ENCODE measurements at places on chromosomes 7 and 10.

- DNase-seq: peak; percentile 92
Observed at GRCh38 chr7:10802526-10802925, 171.1 kb upstream of the PHF14 start.

DNA sequence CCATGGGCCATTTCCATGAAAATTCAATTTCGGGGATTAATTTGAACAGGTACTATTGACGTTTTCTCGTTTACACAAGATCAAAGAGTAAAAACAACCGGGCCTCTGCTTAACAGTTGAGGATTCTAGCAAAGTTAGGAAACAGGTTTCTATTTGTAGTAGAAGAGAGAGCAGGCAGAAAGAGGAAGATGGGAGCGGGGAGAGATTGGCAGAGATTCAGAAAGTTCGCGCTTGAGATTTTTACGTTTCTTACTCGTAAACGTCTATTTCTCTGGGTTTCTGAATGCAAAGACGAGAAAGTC lies 571 bp upstream of the VWC2 start:
- DNase-seq: no peak

GRCh38 chr10:8590518-8590917 lies 536.0 kb downstream of the GATA3 start:
- no peak for DNase-seq

DNA sequence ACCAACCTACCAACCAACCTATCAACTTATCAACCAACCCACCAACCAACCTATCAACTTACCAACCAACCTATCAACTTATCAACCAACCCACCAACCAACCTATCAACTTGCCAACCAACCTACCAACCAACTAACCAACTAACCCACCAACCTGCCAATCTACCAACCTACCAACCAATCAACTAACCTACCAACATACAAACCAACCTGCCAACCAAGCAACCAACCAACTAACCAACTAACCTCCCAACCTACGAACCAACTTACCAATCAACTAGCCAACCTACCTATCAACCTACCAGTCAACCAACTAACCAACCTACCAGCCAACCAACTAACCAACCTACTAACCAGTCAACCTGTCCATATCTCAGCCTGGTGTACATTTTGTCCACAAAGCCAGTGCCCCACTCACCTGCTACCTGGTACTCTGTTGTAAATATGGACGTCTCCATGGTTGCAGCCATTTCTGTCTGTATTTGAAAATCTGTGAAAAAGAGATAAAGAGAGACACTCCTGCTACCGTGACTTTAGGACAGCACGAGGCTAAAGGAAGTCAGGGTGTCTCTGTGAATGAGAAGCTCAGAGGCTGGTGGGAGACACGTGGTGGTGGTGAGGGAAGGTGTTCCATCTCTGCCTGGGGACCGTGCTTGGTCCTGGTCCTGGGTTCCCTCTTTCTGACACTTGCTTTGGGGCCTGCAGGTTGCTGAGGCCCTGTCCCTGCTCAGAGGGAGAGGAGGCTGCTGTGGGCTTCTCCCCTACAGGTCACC lies 41.9 kb upstream of the IL15RA start:
- DNase-seq: no peak

GRCh38 chr10:28587270-28587969 lies 54.5 kb downstream of the WAC start:
- peak; percentile 44 for DNase-seq

DNA sequence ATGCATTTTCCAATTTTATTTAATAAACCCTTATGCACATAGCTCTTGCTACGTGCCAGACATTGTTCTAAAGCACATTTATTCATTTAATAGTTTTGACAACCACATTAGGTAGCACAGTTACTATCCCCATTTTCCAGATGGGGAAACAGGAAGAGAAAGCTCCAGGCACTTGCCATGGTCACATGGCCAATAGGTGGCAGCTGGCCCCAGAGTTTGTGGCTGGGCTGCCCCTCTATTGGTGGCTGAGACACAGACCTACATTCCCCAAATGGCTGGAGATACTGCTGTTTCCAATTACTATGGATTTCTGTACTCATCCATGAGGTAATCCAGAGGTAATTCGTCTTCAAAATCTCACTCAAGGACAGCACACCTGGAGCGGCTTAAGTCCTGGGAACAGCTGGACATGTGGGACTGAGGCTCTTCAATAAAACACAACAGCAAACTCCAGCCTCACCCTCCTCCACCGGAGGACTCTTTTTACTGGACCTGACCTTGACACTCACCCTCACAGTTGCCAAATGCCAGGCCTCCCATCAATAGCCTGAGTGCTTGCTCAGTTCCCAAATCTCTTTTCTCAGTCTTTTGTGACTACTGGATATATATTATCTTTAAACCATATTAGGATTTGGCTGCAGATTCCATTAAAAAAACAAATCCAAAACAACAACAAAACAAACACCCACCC lies 106.1 kb downstream of the CLEC2L start:
- DNase-seq: peak; percentile 21

- no peak for DNase-seq
Observed at GRCh38 chr10:77541944-77542343, 95.7 kb downstream of the KCNMA1 start.

DNA sequence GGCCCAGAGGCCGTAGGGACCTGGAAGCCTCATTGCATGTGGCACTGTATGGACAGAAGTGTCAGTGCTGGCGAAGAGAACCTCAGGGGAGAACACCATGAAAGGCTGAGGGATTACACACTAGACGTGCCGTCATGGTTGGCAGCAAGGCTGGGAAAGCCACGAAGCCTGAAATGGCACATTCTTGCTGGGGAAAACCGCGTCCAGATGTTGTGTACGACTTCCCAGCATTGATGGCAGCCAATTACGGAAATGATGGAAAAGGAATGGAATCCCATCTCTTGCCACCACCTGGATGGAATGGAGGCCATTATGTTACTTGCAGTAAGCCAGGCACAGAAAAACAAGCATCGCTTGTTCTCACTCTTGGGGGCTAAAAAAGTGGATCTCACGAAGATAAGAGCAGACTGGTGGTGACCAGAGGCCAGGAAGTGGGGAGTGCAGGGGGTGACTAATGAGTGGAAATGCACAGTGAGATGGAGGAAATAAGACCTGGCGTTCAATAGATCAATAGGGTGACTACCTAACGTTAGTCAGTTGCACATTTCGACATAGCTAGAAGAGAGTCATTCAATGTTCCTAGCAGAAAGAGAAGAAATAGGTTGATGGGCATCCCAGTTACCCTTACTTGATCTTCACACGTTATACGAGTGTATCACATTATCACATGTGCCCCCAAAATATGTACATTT lies 14.6 kb upstream of the PWWP2B start:
- peak; percentile 52 for DNase-seq

- DNase-seq: no peak
Observed at GRCh38 chr7:4131063-4131462, 551.0 kb upstream of the FOXK1 start.

GRCh38 chr10:47325303-47326291 lies 3.3 kb downstream of the GDF2 start:
- DNase-seq: no peak

- no peak for DNase-seq
Observed at GRCh38 chr7:52273685-52274610, 761.5 kb upstream of the POM121L12 start.

GRCh38 chr10:101055411-101055810 lies 6.4 kb upstream of the KAZALD1 start:
- DNase-seq: no peak

DNA sequence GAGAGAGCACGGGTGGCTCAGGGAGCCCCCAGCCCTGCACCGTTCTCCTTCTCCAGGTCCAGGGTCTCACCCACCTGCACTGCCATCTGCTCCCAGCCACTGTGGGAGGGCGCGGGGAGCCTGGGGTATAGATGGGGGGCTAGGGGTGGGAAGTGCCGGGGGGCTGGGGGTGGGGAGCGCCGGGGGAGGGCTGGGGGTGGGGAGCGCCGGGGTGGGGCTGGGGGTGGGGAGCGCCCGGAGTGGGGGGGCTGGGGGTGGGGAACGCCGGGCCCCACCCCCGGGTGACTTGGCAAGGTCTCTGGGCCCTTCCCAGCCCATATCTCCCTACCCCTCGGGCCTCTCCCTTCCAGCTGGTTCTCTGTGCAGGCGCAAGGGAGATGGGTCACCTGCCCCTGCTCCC lies at the start of gene GRIFIN:
GRIFIN (minus strand) TSS at position 101 of the 400 bp plus-strand sequence; CDS start at position 86, 15 bp downstream.
- no peak for DNase-seq

GRCh38 chr7:71480791-71481190 lies 348.8 kb downstream of the GALNT17 start:
- DNase-seq: no peak

- peak; percentile 47 for DNase-seq
Observed at GRCh38 chr10:132368881-132369635, 27.9 kb upstream of the PWWP2B start.

- DNase-seq: no peak
Observed at GRCh38 chr7:33706771-33707200, 198.6 kb upstream of the BMPER start.

DNA sequence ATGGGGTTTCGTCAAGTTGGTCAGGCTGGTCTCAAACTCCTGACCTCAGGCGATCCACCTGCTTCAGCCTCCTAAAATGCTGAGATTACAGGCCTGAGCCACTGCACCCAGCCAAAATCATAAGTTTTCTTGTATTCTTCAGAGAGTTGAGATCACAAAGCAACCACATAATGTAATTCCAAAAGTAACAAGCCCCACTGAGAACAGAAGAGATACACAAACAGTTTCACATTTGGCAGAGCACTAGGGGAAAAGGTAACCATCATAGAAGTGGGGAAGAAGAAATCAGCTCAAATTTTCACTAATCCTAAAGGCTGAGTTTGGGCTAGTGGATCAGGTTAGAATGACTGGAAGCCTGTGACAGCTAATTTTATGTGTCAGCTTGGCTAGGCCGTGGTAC lies 5.4 kb upstream of the CEP41 start:
- no peak for DNase-seq

GRCh38 chr7:17392846-17393245 lies 94.4 kb downstream of the AHR start:
- peak; percentile 91 for DNase-seq

DNA sequence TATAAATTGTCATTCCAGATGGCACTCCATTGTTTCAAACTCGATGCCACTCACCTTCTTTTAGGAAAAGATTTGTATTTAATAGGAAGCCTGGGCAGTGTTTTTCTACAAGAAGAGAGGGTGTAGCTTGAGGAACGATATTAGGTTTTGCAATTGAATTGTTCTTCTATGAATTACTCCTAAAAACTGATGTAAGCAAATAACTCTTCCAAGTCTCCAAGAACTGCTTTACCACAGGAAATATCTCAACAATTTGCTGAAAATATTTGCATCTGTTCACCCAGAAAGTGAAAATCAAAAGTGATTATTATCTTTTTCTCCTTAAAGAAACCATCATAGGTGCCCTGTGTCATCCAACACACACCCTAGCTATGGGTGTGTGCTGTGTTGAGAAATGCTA lies 261.3 kb upstream of the MEOX2 start:
- DNase-seq: peak; percentile 20

DNA sequence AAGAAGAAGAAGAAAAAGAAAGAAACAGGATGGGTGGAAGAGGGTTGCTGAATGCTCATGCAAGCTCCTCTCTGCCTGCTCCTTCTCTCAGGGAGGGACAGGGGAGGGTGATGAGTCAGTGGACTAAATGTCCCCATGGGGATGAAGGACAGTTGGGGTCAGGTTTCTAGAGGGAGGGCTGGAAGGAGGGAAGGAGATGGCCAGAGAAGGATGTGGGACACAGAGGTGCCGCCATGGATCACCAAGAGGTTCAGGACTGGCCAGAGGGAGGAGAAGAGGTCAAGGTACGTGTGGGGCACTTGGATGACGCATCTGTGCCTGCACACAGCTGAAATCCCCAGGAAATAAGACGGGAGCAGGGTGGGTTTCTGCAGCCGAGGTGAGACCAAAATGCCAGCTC lies 88.9 kb upstream of the GTF2I start:
- peak; percentile 21 for DNase-seq

- DNase-seq: no peak
Observed at GRCh38 chr7:134298902-134299683, 17.6 kb downstream of the SLC35B4 start.

- no peak for DNase-seq
Observed at GRCh38 chr7:22900784-22901183, 78.1 kb upstream of the TOMM7 start.

GRCh38 chr10:75234017-75234682 lies 1.6 kb downstream of the COMTD1 start:
- DNase-seq: peak; percentile 78

DNA sequence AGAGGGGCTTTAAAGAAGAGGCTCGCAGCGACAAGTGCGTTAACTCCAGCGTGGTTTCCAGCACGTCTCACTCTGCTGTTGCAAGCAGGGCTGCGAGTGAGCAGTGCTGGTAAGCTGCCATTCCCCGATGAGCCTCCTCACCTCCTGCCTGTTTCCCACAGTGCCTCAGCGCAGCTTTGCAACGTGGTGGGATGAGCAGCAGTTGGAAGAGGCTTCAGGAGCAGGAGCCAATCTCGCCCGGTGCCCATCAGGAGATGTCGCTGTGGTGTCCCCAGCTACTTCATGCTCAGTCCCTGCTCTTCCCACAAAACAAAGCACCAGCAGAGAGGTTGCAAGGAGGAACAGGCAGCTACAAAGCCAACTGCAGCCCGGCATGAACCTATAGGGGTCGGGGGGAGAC lies 2.4 kb upstream of the ADARB2 start:
- DNase-seq: no peak

- peak; percentile 67 for DNase-seq
Observed at GRCh38 chr10:17984056-17984455, 32.3 kb downstream of the SLC39A12 start.

DNA sequence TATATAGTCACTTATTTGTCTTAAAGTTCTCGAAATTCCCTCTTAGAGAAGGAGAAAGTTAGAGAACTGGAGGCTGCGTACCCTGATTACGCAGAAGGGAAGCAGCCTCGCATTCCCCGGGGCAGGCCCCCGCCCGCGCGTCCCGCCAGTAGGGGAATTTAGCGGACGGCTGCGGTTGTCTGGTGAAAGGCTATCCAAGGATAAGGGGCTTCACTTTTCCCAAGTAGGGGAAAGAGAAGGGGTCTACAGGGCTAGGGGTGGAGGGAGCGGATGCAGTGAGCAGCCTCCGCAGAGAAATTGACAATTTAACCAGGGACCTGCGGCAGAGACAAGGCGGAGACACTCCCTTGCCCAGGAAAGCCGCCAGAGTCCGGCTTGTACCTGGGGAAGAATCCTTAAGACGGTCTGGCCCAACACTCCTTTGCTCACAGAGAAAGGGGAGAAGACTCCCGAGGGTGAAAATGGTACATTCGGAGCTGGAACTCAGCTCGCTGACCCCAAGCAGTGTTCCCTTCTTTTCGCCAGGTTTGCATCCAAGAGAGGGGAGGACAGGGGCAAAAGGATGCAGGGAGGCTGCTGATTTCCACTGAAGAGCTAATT lies 994 bp upstream of the MAGI2 start:
- DNase-seq: peak; percentile 49

Data from fibroblast of mammary gland (primary cell).